ENCODE measurements at places on chromosomes 16 and 17. TPM values are rescaled to one million over a fixed set of nuclear protein-coding genes. Genes with fewer than 3 reads are reported as not detected.

Gene C17orf50
- total RNA-seq = not detected

Gene ITGAX
- 0.83 TPM for total RNA-seq

Gene TK2
- 32.7 TPM for total RNA-seq

Gene NPIPA7
- total RNA-seq = not detected

Gene DPEP2
- total RNA-seq = 2.1 TPM

Gene HEATR9
- not detected for total RNA-seq

DNA sequence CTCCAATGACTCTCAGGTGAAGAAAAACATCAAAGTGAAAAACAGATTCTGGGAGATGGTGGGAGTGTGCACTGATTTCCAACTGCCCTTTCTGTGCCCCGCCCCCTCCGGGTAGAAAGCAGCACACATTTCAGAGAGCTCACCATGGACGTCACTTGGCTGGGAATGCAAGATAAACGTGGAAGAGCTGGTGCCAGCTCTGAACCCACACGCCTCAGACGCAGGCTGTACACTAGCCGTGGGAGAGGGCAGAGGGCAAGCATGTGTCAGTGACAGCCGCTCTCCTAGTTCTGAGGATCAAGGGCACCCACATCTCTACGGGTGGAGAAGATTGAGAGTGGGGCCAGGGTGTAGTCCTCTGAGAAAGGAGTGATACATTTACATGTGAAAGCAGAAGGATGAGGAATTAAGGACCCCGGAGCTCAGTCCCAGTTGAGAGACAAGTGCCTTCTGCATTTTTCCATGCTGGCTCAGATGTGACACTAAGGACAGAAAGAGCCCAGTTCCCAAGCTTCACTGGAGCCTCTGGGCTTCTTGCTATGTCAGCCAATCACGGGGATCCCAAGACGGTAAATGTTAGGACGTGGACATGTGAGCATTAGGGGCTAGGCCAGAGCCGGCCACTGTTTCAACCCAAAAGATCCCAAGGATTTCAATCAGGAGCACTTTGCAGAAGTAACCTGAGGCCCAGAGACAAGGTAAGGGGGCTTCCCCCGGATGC is 101.3 kb downstream of the ZFHX3 start:
- DNase-seq = peak; percentile 77

GRCh38 chr16:64455275-64455674 is 666.6 kb downstream of the CDH11 start:
- DNase-seq = no peak

GRCh38 chr16:31476303-31477219 is 4.6 kb downstream of the TGFB1I1 start:
- DNase-seq = peak; percentile 85

GRCh38 chr17:31379597-31380205 is 11.8 kb upstream of the RAB11FIP4 start:
- no peak for DNase-seq

DNA sequence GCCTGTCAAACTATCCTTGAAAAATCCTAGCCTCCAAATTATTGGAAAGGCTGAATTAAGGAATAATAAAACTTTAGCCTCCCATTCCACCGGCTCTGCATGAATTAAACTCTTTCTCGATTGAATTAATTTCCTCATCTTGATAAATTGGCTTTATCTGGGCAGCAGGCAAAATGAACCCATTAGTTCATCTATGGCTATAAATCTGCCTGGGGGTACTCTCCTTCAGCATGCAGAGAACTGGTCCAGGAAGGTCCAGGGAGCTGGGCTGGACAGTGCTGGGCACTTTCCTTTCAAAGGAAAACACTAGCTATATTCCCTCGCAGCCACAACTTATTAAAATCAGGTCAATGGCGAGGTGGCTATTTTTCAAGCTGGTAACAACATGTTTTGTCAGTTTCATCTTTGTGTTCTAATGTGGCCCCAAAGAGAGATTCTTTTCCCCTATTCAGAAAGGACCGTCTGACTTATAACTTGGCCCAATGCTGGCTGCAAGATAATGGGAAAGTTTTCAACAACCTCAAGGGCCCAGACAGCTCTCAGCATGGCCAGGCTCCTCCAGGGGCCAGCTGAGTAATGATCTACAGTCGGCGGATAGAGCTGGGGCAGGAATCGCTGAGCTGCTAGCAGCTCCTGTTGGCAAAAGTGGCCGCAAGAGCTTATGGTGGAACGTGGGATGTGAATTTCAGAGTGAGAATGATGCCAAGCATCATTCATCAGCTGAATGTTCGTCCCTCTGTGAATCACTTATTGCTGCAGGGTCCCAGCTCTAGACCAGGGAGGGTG is 326.9 kb downstream of the SLC39A11 start:
- DNase-seq = no peak
